ENCODE measurements at places on chromosomes 2 and 18.

GRCh38 chr18:12843420-12844350 is 40.4 kb downstream of the PTPN2 start:
- no peak for DNase-seq

DNA sequence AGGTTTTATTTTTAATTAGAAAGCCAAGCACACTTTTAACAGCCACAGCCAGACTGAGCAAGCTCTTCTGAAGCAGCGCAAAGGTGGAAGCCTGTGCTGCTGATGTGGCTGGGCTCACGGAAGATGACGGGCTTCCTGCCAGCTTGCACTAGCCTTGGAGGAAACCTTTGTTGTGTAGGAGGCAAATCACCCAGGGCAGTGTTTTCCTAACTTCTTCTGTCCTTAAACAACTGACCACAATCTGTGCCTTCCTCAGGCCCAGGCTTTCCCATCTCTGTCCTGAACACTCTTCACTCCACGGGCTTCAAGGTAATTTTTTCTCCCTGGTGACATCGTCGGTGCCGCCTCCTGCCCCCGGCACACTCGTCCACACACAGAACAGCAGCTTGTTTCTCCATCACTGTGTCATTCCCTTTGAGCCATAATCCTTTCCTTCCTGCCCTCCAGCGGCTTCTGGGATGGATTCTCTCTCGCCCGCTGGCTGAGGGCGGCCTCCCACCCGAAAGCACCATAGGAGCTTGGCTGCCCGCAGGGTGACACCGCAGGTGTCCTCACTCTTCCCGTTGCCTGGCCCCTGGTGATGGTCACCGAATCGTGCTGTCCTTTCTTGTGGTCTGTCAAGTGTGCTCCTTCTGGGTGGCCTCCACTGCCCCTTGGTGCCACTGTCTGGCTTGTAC is 31.1 kb upstream of the INHBB start:
- DNase-seq = no peak

- no peak for DNase-seq
These were observed 166.2 kb downstream of the TDRD15 start for GRCh38 chr2:21289989-21290388.

DNA sequence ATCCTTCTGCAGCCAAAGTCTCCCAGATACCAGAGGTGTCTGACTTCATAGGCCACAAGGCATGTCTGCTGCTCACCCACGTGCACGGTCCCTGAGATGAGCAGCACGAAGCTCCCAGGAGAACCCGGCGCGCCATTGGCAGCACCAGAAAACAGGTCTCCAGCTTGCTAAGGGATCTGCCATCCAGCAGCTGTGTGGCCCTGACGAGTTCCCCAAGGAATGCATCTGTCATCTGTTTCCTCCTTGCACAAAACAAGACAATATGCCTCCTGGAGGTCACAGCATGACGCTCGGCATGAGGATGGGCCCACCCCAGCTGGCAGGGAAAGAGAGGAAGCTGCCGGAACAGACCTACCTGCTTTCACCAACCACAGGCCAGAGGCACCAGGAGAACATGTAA is 29.2 kb downstream of the HS6ST1 start:
- DNase-seq = no peak

GRCh38 chr2:33467413-33467812 is 9.0 kb upstream of the RASGRP3 start:
- DNase-seq = no peak

DNA sequence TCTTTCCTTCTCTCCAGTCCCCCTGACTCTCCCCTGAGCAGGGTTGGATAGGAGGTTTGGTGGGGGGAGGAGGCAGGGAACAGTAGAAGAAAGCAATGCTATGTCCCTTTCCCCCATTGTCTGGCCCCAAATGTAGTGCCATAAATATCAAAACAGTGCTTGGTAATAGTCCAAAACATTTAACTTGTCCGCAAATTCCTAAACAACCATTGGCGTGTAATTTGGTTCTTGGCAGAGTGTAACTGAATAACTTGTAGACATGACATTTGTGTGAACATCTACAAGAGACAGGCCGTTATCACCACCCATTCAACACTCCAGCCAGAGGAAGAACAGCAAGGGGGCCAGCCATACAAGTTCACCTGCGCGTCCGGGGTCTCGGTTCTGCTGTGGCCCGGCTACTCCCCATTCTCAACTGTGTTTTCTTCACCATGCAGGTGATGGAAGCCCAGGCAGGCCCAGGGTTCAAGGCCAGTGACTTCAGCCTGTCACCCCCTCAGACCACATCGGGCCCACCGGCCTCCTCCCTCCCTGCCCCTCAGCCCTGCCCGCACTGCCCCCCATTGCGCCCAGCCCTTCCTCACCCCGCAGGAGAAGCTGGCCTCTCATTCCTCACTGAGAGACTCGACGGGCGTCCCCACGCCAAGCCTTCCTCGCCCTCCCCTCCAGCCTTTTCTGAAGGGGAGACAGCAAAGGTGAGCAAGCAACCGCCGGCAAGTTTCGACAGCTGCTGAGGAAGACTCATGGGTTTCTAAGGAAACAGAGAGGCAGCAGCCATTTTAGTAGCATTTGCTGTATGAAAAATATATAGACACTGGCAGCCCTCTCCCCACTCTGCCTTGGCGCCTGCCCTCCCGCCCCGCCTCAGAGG is 699 bp upstream of the RAPGEF4 start:
- no peak for DNase-seq
